Pancreas (tissue), 10 donors: ENCODE measurements at places on chromosomes 6 and 20.

- H3K4me1 ChIP-seq: no peaks in the 10 kb centered on the region
- no peaks in the 10 kb centered on the region for H3K36me3 ChIP-seq
- H3K4me3 ChIP-seq: no peak overlapping the region
- H3K27me3 ChIP-seq: no peaks in the 10 kb centered on the region
- no peak for DNase-seq
These were observed 126.9 kb upstream of the SCGN start for GRCh38 chr6:25525078-25525477.

DNA sequence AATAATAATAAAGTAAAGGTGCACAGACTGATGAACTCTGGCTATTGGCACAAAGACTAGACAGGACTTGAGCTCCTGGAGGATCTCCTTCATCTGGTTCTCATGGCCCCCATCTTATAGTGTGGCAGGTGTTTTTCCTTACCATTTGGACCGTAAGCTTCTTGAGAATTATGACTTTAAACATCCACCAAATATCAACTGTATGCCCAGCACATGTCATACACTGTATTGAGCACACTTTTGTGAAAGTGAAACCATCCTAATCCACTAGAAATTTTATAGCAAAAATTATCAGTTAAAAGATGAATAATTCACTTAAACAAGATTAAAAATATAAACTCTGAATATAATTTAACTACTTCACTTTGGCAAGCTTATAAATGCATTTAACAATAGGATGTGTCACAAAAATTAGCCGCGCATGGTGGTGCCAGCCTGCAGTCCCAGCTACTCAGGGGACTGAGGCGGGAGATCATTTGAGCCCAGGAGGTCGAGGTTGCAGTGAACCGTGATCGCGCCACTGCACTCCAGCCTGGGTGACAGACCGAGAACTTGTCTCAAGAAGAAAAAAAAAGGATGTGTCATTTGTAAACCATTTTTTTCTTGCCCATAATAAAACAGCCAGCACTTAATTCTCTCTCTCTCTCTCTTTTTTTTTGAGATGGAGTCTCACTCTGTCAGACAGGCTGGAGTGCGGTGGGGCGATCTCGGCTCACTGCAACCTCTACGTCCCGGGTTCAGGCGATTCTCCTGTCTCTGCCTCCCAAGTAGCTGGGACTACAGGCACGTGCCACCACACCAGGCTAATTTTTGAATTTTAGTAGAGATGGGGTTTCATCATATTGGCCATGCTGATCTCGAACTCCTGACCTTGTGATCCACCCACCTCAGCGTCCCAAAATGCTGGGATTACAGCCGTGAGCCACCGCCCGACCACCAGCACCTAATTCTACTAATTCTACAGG is 9.1 kb downstream of the HIVEP2 start:
- no peak overlapping the region for H3K4me3 ChIP-seq
- no peak for DNase-seq
- H3K27me3 ChIP-seq: no peaks in the 10 kb centered on the region
- H3K4me1 ChIP-seq: peaks cover 9% of the 10 kb centered on the region
- H3K36me3 ChIP-seq: no peaks in the 10 kb centered on the region
- no peak overlapping the region for H3K27ac ChIP-seq

DNA sequence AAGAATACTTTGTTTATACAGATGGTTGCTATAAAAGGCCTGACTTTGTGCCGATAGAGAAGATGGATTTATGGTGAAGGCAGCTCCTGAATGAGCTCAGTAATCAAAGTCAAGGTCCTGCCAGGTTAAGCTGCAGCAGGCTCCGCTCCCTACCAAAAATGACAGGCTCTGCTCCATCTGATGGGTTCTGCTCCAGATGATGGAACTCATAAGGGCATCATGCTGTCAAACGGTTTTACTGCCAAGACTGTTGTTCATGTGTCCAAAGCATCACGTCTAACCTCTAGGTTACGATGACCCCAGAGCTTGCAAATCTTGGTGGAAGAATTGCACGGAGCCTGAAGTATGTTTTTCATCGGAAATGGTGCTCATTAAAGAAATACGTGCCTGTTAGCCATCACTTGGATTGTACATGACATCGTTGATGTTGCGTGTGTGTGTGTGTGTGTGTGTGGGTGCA is 19.2 kb upstream of the PTGIS start:
- no peak overlapping the region for H3K4me3 ChIP-seq
- H3K27me3 ChIP-seq: no peaks in the 10 kb centered on the region
- no peaks in the 10 kb centered on the region for H3K36me3 ChIP-seq
- no peak for DNase-seq

GRCh38 chr6:45737331-45738056 is 278.2 kb downstream of the CLIC5 start:
- no peak overlapping the region for H3K4me3 ChIP-seq
- DNase-seq: no peak
- H3K27me3 ChIP-seq: no peaks in the 10 kb centered on the region
- no peaks in the 10 kb centered on the region for H3K4me1 ChIP-seq
- H3K36me3 ChIP-seq: no peaks in the 10 kb centered on the region

DNA sequence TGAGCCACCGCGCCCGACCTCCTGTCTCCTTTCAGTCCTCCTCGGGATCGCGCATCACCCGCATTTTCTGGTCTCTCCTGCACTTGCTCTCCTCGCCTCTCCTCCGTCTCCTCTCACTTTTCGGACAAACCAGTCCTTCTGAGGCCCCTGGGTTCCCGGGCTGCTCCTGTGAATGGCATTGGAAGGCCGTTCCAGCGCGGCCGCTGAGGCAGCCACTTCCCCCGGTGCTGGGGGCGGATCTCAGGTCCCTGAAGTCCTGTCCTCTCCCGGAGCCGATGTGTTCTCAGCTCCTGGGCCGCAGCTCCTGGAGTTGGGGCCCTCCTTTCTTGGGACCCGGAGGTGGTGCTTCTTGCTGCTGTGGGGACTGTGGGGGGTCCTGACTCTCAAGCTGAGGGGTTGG is 803 bp downstream of the MICB start:
- no peaks in the 10 kb centered on the region for H3K27me3 ChIP-seq
- no peaks in the 10 kb centered on the region for H3K36me3 ChIP-seq
- DNase-seq: no peak
- H3K27ac ChIP-seq: no peak overlapping the region
- H3K4me3 ChIP-seq: no peak overlapping the region
- H3K4me1 ChIP-seq: no peaks in the 10 kb centered on the region

DNA sequence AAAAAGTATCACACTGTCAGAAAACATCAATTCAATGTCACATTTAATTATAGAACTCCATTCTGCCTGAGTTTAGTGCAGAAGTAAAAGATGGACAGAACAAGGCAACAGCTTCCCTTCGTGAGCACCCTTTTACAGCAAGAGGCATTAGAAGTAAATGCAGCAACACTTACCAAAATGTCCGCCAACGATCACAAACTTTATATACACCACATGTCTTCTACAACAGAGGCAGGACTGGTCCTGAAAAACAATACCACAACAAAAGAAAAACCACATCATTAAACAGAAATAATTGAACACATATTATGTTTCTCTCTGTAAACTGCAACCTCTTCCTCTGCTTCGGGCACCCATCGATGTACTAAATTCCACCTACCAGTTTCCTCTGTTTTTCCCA is 92.9 kb downstream of the FYN start:
- H3K36me3 ChIP-seq: no peaks in the 10 kb centered on the region
- H3K4me1 ChIP-seq: no peaks in the 10 kb centered on the region
- no peaks in the 10 kb centered on the region for H3K27me3 ChIP-seq
- no peak for DNase-seq

GRCh38 chr6:282867-283416 is 9.3 kb upstream of the DUSP22 start:
- H3K27me3 ChIP-seq: no peaks in the 10 kb centered on the region
- no peaks in the 10 kb centered on the region for H3K4me1 ChIP-seq
- no peaks in the 10 kb centered on the region for H3K36me3 ChIP-seq
- no peak overlapping the region for H3K4me3 ChIP-seq
- no peak for DNase-seq

- no peaks in the 10 kb centered on the region for H3K36me3 ChIP-seq
- no peak for DNase-seq
- no peak overlapping the region for H3K27ac ChIP-seq
- H3K4me3 ChIP-seq: no peak overlapping the region
- no peaks in the 10 kb centered on the region for H3K27me3 ChIP-seq
These were observed 188.6 kb upstream of the NT5E start for GRCh38 chr6:85261271-85261670.

- DNase-seq: peak; percentile 77
- peak overlapping the region; percentile 99 for H3K27ac ChIP-seq
- peaks cover 17% of the 10 kb centered on the region for H3K4me1 ChIP-seq
- H3K36me3 ChIP-seq: no peaks in the 10 kb centered on the region
- peak overlapping the region; percentile 69 for H3K4me3 ChIP-seq
- H3K27me3 ChIP-seq: no peaks in the 10 kb centered on the region
These were observed 126.0 kb upstream of the SLC2A12 start for GRCh38 chr6:134178161-134179044.

DNA sequence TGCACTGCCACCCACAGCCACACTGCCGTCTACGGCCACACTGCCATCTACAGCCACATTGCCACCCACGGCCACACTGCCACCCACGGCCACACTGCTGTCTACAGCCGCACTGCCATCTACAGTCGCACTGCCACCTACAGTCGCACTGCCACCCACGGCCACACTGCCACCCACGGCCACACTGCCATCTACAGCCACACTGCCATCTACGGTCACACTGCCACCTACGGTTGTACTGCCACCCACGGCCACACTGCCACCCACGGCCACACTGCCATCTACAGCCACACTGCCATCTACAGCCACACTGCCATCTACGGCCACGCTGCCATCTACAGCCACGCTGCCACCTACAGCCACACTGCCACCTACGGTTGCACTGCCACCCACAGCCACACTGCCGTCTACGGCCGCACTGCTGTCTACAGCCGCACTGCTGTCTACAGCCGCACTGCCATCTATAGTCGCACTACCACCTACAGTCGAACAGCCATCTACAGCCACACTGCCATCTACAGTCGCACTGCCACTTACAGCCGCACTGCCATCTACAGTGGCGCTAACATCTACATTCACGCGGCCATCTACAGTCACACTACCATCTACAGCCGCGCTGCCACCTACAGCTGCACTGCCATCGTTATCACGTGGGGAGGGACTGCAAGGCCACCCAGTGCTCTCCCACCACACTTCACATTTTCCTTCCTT is 154.6 kb upstream of the AFDN start:
- H3K36me3 ChIP-seq: no peaks in the 10 kb centered on the region
- H3K27me3 ChIP-seq: no peaks in the 10 kb centered on the region
- H3K4me3 ChIP-seq: no peak overlapping the region
- H3K27ac ChIP-seq: no peak overlapping the region
- no peak for DNase-seq

GRCh38 chr6:155778336-155778735 is 322.7 kb upstream of the NOX3 start:
- H3K4me1 ChIP-seq: no peaks in the 10 kb centered on the region
- no peaks in the 10 kb centered on the region for H3K36me3 ChIP-seq
- no peak overlapping the region for H3K4me3 ChIP-seq
- H3K27ac ChIP-seq: no peak overlapping the region
- no peak for DNase-seq

- no peak overlapping the region for H3K4me3 ChIP-seq
- H3K27ac ChIP-seq: no peak overlapping the region
- no peaks in the 10 kb centered on the region for H3K27me3 ChIP-seq
- no peaks in the 10 kb centered on the region for H3K36me3 ChIP-seq
These were observed 11.6 kb downstream of the BACH2 start for GRCh38 chr6:90285042-90285481.

GRCh38 chr6:41454189-41454789 is 91.9 kb upstream of the FOXP4 start:
- no peak overlapping the region for H3K27ac ChIP-seq
- H3K4me1 ChIP-seq: peaks cover 18% of the 10 kb centered on the region
- no peak overlapping the region for H3K4me3 ChIP-seq
- DNase-seq: no peak
- no peaks in the 10 kb centered on the region for H3K36me3 ChIP-seq

DNA sequence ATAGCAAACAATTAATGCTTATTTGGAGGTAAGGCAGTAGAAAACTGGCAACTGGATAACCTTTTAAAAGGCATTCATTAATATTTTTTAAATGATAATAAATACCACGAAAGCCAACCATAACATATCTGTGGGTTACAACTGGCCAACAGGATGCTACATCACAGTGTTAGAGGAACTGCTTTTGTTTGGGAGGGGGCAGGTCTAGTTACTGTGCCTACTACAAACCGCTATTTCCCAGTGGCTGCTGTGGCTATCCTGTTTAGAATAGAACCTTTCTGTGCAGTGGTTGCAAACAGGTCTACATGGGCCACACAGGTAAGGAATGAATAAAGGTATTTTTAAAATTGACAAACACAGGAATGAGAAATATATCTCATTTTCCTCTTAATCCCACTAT is 976 bp downstream of the PIGT start:
- no peak overlapping the region for H3K4me3 ChIP-seq
- H3K27me3 ChIP-seq: no peaks in the 10 kb centered on the region
- no peak for DNase-seq
- no peak overlapping the region for H3K27ac ChIP-seq

GRCh38 chr20:10634211-10634610 is 39.6 kb downstream of the JAG1 start:
- peaks cover 9% of the 10 kb centered on the region for H3K36me3 ChIP-seq
- H3K27ac ChIP-seq: peak overlapping the region; percentile 50
- H3K27me3 ChIP-seq: no peaks in the 10 kb centered on the region

DNA sequence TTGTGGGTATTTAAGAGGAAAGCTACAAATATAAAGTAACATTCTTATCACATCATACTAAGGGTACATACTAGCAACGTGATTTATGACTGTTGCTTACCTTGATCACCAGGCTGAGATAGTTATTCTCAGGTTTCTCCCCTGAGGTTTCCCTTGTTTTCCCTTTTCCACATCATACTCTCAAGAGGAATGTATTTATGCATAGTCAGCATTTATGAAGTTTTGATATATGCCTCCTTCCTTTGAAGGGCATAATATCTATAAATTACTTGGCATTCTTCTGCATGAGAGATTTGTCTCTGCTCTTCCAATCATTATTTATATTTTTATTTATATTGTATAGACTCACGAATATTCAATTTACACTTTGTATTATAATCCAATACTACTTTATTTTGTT is 726.7 kb upstream of the ADGRB3 start:
- no peak overlapping the region for H3K27ac ChIP-seq
- no peak overlapping the region for H3K4me3 ChIP-seq
- no peaks in the 10 kb centered on the region for H3K27me3 ChIP-seq
- no peak for DNase-seq

GRCh38 chr6:109265530-109265929 is 116.7 kb downstream of the CD164 start:
- H3K4me3 ChIP-seq: no peak overlapping the region
- no peak overlapping the region for H3K27ac ChIP-seq
- no peaks in the 10 kb centered on the region for H3K36me3 ChIP-seq
- DNase-seq: no peak
- no peaks in the 10 kb centered on the region for H3K4me1 ChIP-seq
- H3K27me3 ChIP-seq: no peaks in the 10 kb centered on the region
